ENCODE measurements at places on chromosomes 3 and 15.

GRCh38 chr15:44734839-44735481, 1.4 kb upstream of the TRIM69 start:
- DNase-seq = no peak

- no peak for DNase-seq
These were observed 2.8 kb downstream of the LSAMP start for GRCh38 chr3:116442331-116443021.

GRCh38 chr3:128222796-128223385, 69.6 kb downstream of the EEFSEC start:
- DNase-seq = no peak

DNA sequence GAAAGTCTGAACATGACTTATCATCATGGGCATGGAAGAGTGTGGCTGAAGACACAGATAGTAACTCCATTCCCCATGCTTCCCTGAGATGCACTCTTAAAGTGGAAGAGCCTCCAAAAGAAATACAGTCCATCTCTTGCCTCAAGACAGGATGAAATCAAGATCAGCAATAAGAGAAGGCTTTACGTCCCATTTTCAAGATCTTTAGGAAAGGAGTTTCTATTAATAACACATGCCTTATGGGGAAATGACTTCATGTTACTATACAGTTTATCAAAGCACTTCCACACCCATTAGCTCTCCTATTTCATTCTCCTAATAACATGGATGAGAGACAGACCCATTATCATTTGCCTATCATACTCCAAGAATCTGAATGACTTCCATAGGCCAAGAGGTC, 6.1 kb upstream of the KBTBD12 start:
- DNase-seq = no peak

- no peak for DNase-seq
These were observed 66.2 kb downstream of the RPLP1 start for GRCh38 chr15:69518806-69519205.

GRCh38 chr3:32443478-32443877, 51.8 kb downstream of the CMTM7 start:
- peak; percentile 38 for DNase-seq

DNA sequence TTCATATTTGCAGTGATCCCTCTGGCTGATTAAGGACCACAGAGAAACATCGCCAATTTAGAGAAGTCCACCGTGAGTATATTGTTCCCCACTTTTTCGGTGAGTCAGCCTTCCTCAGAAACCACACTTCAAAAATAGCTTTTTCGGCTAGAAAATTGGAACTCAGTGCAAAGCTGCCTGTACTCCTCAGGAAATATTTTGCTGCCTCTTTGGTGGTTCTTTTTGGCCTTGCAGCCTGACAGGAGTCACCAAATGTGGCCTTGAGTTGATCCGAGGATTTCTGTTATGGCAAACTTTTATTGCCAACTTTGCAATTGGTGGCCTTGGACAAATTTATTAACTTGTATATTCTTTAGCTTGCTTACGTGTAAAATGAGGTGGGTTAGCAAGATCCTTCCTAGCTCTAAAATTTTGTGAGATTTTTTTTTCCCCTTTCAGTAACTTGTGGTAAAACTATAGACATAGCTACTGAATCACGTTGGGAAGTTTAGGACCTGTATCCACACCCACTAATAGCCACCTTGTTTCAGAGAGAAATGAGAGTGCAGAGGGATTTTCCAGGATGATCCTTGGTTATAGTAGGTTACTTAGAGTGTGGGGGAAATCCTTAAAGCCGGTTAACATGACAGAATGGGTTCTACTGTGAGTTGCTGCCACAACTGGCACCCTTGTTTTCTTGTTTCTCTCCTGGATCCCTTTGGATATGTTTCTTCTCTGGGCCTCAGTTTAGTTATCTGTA, 9.9 kb downstream of the ARL6IP5 start:
- peak; percentile 42 for DNase-seq

- DNase-seq = no peak
These were observed 605.7 kb upstream of the CFAP20DC start for GRCh38 chr3:59655418-59656015.

GRCh38 chr3:137131081-137131480, 173.3 kb downstream of the IL20RB start:
- DNase-seq = no peak

DNA sequence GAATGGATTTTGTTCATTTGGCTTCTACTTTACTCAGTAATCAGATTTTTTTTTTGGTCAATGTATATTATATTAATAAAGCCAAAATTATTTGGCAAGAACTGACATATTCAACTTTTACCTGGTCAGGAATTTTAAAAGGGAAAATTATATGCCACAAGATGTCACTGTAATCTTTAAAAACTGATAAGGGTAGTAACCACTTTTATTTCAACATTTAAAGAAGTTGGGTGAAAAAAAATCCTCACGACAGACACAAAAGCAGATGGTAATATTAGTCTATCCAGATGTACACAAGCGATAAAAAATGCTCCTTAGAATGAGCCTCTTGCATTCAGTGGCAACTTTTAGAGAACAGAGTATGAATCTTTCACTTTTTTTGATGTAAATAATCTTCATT, 101.9 kb downstream of the SERPINI1 start:
- no peak for DNase-seq

- no peak for DNase-seq
These were observed 81.9 kb downstream of the CHL1 start for GRCh38 chr3:278300-279064.

DNA sequence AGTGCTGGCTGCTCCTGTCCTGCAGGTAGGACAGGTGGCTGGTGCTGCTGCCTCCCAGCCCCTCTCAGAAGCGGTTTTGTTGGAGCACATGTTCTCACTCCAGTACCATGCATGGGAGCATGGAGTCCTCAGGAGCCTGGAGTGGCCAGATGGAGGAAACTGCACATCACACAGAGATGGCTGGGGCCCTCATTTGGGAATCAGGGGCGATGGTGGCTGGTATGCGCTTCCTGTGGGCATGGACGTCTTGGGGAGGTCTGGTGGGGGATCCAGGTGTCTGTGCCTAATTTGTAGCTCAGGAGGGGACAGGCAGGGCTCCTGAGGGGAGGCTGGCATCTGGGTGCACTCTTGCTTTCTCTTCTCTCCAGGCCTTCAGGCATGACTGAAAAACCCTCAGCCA, 168.2 kb downstream of the KLF13 start:
- no peak for DNase-seq

- peak; percentile 85 for DNase-seq
These were observed 2.9 kb downstream of the GNAT1 start for GRCh38 chr3:50194128-50194902.
